ENCODE measurements at places on chromosomes 16 and 17.

DNA sequence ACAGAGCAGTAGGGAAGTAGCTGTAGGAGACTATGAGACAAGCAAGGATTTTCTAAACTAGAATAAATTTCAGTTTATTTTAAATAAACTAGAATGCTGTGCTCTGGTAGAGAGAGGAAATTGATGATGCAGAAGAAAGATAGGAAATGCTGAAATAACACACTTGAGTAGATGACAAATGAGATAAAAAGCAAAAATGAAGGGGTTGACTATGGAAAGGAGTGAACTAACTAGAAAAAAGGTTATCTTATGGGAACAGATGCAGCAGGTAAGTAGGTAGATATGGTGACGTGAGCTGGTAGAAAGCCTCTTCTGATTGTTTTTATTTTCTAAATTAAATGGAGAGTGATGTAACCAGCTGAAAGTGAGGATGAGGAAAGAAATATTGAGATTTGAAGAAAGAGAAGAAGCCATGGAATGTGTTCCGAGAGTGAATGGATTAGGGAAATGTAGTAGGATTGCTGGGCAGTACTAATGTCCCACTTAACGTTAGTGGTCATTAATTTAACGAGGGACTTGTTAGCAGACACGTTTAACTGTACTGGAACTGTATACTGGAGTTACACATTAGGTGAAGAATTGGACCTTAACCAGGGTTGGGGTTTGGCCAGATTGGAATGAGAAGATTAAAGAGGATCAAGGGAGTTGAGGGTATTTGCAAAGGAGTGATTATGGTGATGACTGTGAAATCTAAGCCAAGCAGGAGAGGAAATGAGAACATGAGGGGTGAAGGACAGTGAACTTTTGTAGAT lies 196.5 kb downstream of the TANC2 start:
- no peak for DNase-seq

DNA sequence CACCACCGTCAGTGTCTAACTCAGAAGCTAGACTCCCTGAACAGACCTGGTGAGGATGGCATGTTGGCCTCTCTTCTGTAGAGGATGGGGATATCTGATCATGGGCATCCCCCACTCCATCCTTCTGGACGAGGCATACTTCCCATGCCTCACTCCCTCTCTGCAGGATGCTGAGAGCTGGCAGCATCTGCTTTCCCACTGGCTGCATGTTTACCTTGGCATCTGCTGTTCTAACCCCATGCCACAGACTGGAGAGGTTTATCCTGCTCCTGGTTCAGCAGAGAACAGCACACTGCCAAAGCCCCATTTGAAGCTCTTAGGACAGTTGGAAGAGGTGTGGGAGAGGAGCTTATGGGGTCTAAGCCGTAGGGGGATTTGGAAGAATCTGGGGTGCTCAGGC lies 46.0 kb downstream of the YPEL2 start:
- no peak for DNase-seq

- no peak for DNase-seq
These were observed 160.1 kb downstream of the MAP2K4 start for GRCh38 chr17:12180644-12181261.

DNA sequence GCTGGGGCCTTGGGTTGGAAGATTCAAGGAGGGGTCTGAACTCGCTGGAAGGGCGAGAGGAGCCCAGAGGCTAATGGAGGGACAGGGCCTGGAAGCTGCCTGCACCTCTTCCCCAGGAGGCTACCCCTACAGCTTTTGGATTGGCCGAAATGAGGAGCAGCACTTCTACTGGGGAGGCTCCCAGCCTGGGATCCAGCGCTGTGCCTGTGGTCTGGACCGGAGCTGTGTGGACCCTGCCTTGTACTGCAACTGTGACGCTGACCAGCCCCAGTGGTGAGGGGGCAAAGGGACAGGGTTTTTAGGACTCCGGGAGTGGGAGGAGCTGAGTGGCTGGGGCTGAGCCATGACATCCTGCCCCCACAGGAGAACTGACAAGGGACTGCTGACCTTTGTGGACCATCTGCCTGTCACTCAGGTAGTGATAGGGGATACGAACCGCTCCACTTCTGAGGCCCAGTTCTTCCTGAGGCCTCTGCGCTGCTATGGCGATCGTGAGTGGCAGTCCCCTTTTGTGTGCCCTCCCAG lies 8.8 kb downstream of the CNTNAP1 start:
- DNase-seq = no peak

- no peak for DNase-seq
These were observed 44.3 kb downstream of the ADCY9 start for GRCh38 chr16:4071686-4072561.

DNA sequence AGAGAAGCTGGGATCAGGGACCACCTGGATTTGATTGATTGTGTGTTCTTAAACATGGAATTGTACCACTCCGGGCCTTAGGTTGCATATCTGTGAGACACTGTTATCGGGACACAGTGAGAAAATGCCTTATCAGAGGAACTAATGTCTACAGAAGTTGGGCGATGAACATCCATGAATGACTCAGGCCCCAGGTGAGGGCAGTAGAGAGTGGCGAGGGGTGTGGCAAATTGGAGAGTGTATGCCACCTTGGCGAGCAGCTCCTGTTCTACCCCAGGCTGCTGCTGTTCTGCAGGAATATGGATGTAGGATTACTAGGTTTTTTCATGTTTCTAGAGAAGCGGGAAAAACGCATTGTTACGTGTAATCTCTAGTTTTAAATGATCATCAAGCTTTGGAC lies 38.8 kb downstream of the CLEC16A start:
- no peak for DNase-seq

DNA sequence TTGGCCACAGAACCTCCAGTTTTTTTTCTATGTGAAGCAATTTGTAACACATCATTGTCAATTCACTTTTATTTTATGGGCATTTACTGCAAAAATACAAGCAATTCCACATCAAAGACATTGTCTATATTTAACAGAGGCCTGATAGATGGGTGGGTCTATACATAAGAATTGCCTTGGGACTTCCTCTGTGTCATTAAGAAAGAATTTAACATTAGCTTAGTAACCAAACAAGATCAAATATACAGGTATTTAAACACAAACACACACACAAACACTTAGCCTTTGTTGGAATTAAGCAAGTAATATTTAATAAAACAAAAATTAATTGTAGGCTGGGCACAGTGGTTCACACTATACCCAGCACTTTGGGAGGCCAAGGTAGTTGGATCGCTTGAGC lies 4.3 kb upstream of the PITPNC1 start:
- no peak for DNase-seq

GRCh38 chr16:1890708-1891050 lies 18.7 kb upstream of the MEIOB start:
- no peak for DNase-seq

DNA sequence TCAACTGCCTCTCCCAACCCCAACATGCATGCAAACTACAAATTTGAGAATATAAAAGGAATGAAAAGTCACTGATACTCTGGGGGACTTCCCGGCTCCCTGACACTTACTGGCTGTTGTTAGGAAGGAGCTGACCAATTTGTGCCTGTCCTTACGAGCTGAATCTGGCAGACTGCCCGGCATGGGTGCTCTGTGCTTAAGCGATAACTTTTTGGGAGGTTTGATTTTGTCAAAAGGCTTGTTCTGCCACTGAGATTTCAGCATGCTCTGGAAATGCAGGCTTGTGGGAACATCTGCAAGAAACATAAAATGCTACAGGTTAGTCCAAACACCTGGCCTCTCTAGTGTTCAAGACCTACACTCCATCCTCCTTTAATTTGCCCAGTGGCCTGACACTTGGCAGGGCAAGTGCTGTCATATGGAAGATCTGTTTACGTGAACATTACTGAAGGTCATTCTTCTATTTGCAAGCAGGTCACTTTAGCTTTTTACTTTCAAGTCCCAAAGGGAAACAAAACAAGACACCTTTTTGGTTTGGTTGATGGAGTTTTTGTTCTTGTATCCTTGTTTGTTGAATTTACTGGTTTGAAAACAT lies 40.6 kb downstream of the STH start:
- DNase-seq = peak; percentile 39

DNA sequence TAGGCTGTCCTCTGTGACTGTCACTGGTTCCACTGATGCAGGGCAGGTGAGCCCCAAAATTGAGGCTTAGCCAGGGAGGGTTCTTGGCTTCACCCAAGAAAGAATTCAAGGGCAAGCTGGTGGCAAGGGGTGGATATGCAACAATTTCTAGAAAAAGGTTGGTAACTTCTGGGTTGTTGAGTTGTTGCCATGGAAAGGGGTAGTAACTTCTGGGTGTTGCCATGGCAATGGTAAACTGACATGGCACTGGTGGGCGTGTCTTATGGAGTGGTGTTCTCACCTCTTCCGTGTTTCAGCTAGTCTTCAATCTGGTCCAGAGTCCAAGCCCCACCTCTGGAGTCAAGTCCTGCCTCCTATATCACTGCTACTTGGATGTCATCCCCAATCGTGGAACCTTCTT lies 9.5 kb upstream of the GUCY2D start:
- DNase-seq = no peak

- DNase-seq = no peak
These were observed 33.7 kb upstream of the KDM8 start for GRCh38 chr16:27169511-27170071.

DNA sequence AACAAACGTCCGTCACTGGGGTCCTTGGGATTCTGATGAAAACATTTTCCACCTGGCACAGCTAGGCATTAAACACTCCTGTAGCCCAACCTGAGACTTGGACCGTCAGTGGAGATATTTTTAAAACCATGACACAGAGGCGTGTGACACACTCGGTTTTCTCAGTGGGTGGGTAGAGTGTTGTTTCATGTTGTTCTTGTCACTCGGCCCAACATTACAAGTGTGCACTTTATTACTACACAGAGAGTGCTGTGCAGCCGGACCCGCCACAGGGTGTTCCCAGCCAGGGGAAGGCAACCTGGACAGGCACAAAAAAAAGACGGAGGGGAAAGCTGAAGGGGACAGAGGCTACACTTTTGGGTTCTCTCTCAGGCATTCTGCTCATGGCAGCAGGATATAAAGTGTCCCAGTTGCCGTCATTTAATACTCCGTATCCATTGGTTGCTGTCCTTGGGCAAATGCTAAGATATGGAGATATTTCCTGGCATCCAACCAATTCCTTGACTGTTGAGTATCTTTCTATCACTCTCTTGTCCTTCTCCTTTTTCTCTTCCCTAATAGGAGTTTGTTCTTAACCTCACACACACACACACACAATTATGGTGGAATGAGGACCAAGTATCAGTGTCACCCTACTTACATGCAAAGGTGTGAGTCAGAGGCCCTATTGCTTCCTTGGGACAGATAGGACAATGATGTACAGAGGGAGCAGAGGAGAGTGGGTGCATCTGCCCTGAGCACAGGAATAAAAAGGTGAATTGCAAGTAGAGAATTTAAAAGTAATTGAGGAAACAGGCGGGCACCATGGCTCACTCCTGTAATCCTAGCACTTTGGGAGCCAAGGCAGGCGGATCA lies 154.1 kb upstream of the SOX9 start:
- no peak for DNase-seq

DNA sequence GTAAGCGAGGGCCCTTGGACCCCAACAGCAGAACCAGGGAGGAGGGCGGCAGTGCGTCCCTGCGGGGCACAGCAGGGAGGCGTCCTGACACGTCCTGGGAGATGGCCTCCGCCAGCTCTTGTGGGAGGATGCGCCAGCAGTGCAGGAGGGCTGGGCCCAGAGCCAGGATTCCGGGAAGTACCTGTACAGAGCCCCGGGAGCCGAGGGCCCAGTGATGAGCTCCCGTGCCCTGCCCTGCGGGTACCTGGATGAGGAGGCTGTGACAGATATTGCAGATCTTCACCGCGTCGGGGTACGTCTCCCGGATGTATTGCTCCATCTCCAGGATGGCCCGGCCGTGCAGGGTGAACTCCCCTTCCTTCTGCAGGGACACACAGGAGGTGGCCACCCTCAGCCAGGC lies 23.1 kb downstream of the KDM8 start:
- no peak for DNase-seq

GRCh38 chr17:18031955-18032354 lies 7.0 kb downstream of the ATPAF2 start:
- no peak for DNase-seq

DNA sequence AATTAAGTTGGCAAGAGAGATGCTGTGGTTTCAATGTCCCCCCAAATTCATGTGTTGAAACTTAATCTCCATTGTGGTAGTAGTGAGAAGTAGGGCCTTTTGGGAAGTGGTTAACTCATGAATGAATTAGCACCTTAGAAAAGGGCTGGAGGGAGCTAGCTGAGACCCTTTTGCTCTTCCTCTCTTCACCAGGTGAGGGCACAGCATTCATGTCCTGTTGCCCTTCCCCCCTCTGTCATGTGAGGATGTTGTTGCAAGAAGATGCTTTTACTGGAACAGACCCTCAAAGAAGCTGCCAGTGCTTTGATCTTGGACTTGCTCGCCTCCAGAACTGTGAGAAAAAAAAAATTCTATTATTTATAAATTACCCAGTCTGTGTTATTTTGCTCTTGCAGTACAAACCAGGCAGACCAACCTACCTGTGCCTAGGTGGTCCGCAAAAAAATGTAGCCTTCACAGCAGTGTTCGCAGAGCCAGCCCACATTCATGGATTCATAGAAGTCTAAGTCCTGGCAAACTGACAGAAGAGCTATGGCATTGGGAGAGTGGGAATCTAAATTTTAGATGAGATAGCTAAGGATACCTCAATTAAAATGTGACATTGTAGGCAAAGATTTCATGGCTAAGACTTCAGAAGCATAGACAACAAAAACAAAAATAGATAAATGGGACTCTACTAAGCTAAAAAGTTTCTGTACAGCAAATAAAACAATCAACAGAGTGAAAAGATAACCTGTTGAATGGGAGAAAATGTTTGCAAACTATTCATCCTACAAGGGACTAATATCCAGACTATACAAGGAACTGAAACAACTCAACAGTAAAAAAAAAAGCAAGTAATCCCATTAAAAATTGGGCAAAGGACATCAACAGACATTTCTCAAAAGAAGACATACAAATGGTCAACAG lies 32.0 kb upstream of the ABCA5 start:
- DNase-seq = no peak

GRCh38 chr16:55207693-55208428 lies 116.1 kb upstream of the IRX6 start:
- no peak for DNase-seq

- no peak for DNase-seq
These were observed 52.6 kb downstream of the CCDC57 start for GRCh38 chr17:82160075-82160474.

GRCh38 chr16:85600530-85601271 lies 12.4 kb upstream of the GSE1 start:
- DNase-seq = no peak

- no peak for DNase-seq
These were observed 5.1 kb downstream of the TMEM235 start for GRCh38 chr17:78236362-78237127.

GRCh38 chr16:15509051-15509592 lies 74.7 kb downstream of the BMERB1 start:
- DNase-seq = no peak

DNA sequence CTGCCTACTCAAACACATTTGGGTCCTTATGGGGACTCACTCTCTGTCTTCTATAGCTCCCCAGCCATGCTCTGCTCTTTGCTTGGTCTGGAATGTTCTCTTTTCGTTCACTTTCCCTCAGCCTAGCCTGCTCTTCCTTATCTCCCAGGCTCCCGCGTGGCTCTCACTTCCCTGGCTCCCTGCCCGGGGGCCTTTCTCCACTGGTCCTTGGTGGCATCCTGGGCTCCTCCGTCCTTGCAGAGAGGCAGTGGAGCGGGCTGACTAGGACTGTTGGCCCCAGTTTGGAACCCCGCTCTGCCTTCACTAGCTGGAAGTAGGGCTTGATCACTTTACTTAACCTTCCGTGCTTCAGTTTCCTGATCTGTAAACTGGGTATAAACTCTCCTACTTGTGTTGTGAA lies 31.2 kb downstream of the SHISA6 start:
- DNase-seq = no peak
